ENCODE measurements at places on chromosomes 5 and 9. TPM values are rescaled to one million over a fixed set of nuclear protein-coding genes. Genes with fewer than 3 reads are reported as not detected.

OSMR gene
- total RNA-seq = 82.4 TPM

LHFPL2 gene
- total RNA-seq = 25.8 TPM

ASB6 gene
- total RNA-seq = 14.3 TPM

RAI14 gene
- 18.5 TPM for total RNA-seq

ADAMTSL2 gene
- total RNA-seq = 0.10 TPM

ELAVL2 gene
- not detected for total RNA-seq

SLC25A2 gene
- total RNA-seq = 0.28 TPM

LCP2 gene
- 0.36 TPM for total RNA-seq

TRAF1 gene
- total RNA-seq = 4.7 TPM

CAPSL gene
- not detected for total RNA-seq

RABL6 gene
- 106 TPM for total RNA-seq

STOML2 gene
- total RNA-seq = 264 TPM

ZDHHC12 gene
- 39.3 TPM for total RNA-seq

LCN1 gene
- not detected for total RNA-seq
